ENCODE measurements at places on chromosomes 7 and 10.

- DNase-seq: no peak
These were observed 50.6 kb upstream of the STEAP4 start for GRCh38 chr7:88357294-88357693.

GRCh38 chr7:113404245-113404644 is 285.9 kb upstream of the SMIM30 start:
- DNase-seq: no peak

GRCh38 chr10:101389986-101390531 is 36.1 kb downstream of the BTRC start:
- no peak for DNase-seq

GRCh38 chr7:28180364-28181147 is at the start of gene JAZF1:
Gene JAZF1 (minus strand): TSS chr7:28180795.
- peak; percentile 67 for DNase-seq

GRCh38 chr7:149474309-149475120 is 13.7 kb upstream of the ZNF777 start:
- DNase-seq: no peak

DNA sequence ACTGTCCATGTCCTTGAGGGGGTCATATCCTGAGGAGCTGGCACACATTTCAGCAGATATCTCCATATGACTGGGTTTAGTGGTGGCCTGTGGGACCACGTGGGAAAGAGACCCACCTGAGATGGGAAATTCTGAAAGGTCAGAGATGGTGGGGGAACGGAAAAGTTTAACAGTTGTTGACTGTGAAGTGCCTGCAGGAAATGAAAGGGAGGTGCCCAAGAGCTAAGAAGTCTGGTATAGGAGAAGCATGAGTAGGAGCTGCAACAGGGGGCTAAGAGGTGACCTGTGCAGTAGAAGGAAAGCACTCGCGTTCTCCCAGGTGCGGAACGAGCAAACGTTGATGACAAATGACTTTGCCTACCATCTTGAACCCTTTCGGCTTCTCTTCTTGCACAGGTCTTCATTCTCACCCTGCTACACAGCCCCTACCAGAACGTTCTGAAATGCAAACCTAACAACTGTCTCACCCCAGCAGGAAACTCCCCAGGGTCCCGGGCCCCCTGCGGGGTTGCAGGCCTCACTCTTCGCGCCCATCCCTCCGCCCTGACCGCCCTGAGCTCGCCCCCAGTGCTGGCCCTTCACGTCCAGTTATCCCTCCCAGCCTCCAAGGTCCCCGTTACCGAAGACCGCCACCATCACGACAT is 9.8 kb upstream of the FXYD4 start:
- no peak for DNase-seq

DNA sequence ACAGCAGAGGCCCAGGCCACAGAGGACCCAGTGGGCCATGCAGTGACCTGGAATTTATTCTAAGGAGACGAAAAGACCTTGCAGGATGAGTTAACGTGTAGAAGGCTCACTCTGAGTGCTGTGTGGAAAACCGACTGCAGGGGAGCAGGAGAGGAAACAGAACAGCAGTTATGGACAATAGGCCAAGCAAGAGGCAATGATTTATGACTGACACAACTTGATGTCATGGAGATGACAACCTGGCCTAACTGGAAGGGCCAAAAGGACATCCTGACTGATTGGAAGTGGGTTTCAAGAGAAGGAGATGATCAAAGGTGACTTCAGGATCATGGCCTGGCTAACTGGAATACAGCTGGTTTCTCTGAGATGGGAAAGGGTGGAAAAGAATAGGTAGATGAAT is 70.2 kb upstream of the RAPGEF5 start:
- DNase-seq: no peak

DNA sequence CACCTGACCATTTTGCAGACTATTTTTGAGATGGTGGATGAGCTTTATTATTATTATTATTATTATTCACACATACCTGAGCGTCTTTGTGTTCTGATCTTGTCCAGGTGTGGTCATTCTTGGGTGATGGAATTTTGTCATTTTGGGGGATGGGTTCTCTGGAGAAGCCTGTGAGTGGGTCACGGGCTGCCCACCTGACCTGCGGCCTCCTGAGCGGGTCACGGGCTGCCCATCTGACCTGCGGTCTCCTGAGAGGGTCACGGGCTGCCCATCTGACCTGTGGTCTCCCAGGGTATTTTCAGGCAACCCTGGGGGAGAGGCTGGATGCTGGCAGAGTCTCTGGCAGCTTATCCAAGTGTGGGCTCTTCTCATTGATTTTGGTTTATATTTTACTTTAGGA is 7.3 kb downstream of the SCART1 start:
- DNase-seq: no peak

DNA sequence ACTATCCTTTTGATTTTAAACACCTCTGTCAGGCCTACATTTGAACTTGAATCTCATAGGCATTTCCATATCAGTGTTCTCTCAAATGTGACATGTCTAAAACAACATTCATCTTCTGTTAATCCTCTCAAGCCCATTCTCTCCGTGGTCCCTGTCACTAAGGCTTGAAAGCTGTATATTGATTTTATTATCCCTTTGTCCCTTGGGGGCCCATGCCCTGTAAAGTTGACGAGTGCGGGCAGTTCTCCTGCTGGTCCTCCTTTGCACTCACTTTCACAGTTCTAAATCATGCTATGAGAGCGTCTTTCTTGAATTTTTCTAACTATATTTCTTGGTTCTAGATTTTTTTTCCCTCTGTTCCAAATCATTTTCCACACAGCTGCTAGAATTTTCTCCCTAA is 27.3 kb downstream of the GALNT11 start:
- no peak for DNase-seq

DNA sequence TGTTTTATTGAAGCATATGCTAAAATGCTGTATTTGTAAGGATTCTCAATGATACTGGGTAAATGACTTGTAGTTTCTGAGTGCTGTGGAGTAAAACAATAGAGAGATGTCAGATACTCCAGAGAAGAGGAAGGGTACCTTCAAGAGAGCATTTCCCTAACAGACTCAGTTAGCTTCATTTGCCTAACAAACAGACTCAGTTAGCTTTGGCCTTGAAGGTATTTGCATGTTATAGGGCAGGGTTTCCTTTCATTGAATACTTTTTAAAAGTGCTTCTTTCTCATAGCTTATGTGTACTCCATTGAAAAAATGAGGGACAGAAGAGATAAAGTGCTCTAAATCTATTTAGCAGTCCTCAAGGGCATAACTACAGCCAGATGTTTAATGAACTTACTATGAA is 101.8 kb downstream of the CHN2 start:
- DNase-seq: no peak

GRCh38 chr10:50585921-50586739 is 37.6 kb downstream of the SGMS1 start:
- no peak for DNase-seq

DNA sequence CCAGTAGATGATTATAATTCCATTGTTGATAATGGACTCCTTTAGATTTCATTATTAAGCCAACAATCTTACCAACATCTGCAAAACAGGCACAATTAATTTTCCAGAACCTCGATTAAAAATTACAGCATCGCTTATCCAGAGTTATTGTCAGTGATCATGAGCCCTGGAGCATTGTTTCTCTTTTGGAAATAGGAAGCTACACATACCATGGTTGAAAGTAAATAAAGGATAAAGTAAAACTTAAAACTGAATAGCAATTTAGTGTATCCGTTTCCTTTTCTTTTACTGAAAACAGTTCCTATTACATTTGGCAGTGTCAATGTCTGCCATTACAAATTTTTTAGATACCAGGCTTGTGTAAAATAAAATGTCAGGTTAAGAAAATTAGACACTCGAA is 9.9 kb upstream of the HOXA2 start:
- DNase-seq: no peak

Measured in NCI-H774 (cell line).